ENCODE measurements at places on chromosomes 6 and 20. TPM values are rescaled to one million over a fixed set of nuclear protein-coding genes. Genes with fewer than 3 reads are reported as not detected.

GJA1 gene
- total RNA-seq, result 4.0 TPM

DNA sequence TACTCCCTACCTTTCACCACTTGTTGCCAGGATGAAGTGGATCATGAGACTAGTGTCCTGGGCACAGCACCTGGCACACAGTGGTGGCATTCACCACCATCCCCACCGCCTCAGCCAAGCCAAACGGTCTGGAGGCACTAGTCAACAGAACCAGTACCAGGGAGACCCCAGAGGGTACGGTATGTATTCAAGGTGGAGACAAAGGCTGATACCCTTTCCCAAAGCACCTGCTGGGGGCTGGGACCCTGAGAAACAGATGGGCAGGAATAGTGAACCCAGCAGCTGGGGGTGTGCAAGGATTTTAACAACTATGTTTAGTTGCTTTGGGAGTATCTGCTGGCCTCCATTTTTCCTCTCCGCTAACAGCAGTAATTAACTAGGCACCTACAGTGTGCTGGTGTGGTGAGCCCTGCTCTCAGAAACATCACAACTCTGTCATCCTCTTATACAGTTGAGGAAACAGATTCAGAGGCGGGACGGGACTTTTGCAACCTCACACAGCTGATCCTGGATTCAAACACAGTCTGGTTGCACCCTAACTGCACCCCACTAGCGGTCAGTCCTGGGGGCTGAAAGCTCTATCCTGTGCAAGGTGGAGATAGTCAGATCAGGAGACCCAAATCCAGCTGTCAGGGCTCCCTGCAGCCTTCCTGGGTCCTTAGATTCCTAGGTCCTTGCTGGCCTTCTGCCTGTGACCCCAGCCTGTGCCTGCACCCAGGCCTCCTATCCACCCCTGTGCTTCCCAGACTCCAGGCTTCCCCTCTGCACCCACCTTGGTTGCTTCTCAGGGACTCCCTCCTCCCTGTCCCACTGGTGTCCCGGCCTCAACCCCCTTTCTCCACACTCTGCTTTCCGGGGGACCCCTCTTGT, 1.2 kb downstream of the SNTA1 start:
- peak; percentile 11 for DNase-seq

DNA sequence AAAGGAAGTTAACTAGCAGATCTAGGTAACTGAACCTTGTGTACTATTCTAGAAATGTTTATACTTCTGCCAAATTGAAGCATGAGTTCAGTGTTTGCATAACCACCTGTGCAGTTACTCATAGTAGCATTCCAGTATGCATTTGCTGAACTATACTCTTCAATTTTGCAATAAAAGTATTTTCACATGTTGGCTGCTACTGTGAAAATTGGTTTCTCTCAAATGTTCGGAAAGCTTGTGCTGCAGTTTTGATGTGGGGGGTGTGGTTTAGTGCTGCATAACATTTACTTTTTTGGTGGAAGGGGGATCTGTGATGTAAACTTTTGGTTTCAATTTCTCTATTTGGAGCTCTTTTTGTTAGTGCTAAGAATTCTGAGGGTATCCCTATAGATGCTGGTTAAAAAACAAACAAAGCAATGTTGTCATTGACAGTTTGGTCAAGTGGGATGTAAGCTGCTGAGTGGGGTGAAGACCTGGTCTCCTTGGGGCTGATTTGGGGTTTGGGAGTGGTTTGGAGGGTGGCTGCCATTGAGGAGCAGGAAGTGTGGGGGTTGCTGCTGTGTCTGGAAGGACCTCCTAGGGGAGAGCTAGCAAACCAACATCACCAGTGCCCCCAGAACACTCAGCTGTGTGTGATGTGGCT, 87.8 kb downstream of the CARMIL1 start:
- no peak for DNase-seq

DNA sequence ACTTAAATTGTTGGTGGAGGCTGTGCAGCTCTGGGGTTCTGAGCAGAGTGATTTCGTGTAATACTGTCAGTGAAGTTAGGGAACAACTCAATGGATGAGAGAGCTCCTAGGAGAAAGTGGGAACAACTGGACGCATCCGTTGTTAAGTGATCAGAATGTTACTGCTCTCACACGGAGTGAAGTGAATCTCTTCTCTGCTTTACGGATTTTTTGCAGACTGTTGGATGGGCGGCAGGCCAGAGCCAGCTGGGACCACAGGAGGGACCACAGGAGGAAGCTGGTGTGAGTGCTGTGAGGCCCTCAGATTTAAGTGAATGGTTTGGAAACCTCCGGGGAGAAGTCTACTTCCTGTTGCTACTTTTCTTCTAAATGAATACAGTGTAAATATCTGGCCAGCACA, 23.7 kb upstream of the PPP1R14C start:
- no peak for DNase-seq

E2F3 gene
- 16.3 TPM for total RNA-seq

OR2J3 gene
- not detected for total RNA-seq

Measured in transverse colon (tissue), 4 donors.